ENCODE measurements at places on chromosomes 1 and 21. TPM values are rescaled to one million over a fixed set of nuclear protein-coding genes. Genes with fewer than 3 reads are reported as not detected.
A peak's percentile ranks its signal among the peaks of the same experiment; 100 is the strongest.

DNA sequence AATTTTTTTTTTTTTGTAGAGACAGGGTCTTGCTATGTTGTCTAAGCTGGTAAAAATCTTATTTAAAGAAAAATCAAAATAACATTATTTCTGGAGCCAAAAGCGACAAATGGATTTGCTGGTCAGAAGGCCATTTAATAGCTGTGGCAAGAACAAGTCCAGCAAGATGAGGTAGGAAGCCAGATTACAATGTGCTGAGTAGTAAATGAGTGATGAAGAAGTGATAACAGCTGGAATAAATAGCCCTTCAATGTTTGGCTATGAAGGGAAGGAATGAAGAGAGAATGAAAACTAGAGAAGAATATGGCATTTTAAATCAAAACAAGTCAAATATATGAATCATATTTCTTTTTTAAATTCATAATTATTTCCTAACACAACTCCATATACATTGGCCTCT lies 34.5 kb downstream of the SYDE2 start:
- DNase-seq: no peak

DNA sequence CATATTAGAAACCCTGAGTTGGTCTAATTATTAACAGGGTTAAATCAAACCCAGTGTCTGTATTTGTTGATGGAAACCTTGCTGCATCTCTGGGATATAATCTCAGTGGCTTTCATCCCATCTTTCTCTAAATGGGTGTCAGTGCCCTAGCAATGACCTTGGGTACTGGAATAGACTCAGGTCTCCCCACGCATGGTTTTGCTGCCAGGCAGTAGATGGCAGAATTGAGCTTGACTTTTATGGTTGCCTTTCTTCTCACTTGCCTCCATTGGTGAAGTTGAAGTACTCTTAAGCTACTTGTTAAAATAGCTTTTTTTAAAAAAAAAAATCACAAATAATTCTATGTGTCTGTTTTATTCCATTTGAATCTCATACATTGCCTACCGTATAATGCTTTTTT lies 81.8 kb upstream of the HMCN1 start:
- no peak for DNase-seq

GRCh38 chr1:204363335-204364114 lies 3.8 kb upstream of the PLEKHA6 start:
- DNase-seq: peak; percentile 77

GRCh38 chr1:243917863-243918565 lies 68.0 kb upstream of the AKT3 start:
- no peak for DNase-seq

Gene SAMD11
- total RNA-seq: 1.3 TPM

DNA sequence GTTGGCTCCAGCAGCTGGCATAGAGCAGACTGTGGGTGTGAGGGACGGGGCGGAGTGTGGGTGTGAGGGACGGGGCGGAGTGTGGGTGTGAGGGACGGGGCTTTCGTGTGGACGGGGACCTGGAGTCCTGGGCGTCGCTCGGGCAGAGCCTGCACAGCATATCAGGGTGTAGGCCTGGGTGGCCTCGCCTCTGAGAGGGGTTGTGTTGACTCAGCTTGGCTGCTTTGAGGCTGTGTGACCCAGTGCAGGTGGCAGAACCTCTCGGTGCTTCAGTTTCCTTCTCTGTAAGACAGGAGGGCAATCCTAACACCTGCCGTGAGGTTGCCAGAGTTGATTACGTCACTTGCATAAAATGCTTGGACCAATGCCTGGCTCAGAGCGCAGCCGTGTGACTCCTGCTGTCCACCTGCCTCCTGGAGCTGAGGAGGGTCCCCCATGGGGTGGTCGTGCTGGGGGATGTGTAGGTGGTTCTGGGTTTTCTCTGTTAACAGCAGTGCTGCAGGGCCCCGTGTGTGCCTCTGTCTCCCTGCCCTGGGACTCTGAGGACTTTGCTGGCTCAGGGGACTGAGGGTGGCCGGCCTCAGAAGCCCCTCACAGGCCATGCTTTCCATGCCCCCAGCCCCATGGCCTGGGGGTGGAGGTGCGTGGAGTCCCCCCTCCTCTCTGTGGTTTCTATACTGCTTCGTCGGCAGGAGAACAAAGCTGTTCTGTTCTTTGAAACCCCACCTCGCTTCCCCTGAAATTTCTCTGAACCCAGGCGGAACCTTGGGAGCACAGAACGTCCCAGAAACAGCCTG lies 15.4 kb downstream of the PDXK start:
- DNase-seq: no peak

DNA sequence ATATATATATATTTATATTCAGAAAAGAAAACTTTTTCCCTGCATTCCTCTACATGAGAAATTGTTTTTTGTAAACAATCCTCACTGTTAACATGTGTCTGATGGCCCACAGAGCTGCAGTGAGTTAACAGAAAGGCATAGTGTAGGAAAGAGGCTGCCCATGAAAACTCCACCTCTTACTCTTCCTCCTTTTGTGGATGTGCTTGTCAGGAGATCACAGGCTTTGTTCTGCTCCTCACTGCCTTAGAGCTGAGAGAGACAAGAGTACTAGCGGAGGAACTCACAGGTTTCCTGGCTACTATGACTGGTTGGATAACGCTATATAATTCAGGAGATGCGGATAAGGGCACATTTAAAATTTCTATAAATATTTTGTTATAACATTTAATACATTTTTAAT lies 200.6 kb downstream of the BRINP3 start:
- DNase-seq: no peak

Gene OR10Z1
- not detected for total RNA-seq

DNA sequence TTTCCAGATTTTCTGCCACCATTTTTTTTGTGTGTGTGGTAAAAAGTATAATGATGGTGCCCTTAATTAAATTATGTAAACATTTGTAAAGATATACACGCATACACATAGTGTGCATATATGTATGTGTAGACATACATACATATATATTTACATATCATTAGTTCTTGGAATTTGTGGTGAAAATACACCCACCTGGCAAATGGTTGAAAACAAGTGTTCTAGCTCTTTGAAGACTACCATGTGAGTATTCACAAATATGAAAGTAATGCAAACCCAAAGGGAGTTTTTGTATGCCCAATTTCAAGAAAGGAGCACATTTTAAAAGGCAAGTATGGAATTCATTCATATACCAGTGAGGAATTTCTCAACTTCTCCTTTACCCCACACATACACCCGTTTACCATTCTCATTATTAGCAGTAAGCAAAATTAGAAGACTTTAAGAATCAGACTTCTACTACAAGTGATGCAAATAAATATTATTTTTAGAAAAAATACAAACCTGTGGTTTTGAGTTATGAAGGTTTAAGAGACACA lies 8.0 kb downstream of the RABGAP1L start:
- DNase-seq: no peak

Gene OBSCN
- 460 TPM for total RNA-seq

DNA sequence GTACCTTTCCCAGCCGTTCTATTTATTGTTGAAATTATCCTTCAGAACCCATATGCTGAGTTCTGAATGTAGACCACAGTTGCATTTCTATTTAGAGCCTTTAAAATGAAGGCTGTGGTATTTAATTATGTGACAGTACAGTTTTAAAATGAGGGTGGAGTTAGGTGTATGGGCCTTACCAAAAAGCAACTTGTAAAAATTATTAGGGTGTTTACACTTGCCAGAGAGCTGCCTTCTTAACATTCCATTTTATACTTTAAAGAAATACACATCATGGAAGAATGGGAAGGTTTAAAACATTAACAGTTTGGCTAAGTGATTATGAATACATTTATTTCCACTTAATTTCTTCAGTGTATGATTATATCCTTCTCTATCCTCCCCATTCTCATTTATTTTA lies 75.7 kb downstream of the RASAL2 start:
- DNase-seq: no peak

- no peak for DNase-seq
Observed at GRCh38 chr1:75328691-75329090, 194.5 kb downstream of the LHX8 start.

DNA sequence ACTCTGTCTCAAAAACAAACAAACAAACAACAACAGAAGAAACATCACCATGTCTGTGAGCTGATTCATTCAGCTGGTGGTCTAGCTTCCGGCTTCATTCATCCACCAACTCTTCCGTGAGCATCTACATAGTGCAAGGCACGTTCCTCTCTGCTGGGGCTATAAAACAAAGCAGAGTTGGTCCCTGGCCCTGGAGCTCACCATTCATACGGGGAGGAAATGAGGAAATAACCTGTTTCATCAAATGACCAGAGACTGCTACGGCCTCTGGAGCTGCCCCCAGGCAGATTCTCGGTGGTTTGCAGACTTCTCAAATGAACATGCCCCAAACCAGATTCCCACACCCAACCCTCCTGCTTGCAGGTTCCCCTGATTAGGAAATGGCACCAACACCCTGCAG lies 41.0 kb upstream of the ID3 start:
- no peak for DNase-seq

Gene REN
- not detected for total RNA-seq

GRCh38 chr1:115643666-115644065 lies 1.9 kb downstream of the VANGL1 start:
- no peak for DNase-seq

DNA sequence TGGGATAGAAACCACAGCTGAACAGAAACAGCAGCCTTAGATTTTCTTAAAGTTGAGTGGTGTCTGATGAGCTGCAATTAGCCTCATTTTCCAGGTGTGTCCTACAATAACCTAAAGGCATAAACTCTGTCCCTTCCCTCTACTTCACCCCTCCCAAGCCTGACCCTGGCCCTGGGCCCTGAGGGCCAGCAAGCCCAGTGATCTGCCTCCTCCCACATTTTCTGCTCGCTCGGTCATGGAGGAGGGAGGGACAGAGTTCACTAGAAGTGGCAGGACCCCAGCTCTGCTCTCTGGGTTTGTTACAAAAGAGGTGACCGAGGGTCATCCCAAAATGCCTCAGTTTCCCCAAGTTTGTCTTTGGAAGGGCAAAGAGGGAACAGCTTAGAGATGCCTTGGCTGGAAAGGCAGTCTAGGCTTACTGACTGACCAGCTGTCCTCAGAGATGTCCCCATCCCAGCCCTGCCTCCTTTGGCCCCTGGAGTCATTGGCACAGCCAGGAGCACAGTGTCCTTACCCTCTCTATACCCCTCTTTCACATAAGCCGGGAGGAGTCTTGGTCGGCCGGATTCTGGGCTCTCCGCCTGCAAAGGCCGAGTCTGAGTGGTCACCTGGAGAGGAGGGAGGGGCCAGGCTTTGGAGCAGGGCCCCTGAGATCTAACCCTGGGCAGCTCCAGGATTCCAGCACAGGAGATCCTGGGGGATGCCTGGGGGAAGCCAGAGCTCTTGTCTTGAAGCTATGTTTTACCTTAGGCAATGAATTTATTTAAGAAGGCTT lies 172.7 kb downstream of the PTPRU start:
- no peak for DNase-seq

GRCh38 chr1:209485167-209485566 lies 98.3 kb upstream of the CAMK1G start:
- DNase-seq: peak; percentile 58

DNA sequence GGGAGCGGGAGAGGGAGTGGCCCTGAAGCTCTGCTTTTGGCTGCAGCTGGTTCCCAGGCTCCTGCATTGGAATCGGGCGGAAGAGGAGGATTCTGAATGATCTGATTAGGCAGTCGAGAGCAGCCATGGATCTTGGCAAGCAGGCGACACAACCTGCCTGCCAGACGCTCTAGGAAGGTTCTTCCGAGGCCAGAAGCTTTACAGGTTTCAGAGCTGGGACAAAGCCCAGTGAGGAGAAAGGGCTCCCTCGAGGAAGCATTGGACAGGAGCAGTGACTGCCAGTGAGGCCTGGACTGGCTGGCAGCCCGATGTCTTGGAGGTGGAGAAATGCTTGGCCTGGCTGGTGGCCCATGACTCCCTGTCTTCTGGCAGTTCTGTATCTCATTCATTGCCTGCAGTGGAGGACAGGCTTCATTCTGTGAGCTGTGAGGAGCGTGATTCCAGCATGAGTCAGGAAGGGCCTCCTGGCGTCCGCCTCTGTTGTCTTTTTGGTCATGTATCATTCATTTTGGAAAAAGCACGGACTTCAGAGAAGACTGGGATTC lies 132.7 kb upstream of the IPO9 start:
- peak; percentile 91 for DNase-seq

DNA sequence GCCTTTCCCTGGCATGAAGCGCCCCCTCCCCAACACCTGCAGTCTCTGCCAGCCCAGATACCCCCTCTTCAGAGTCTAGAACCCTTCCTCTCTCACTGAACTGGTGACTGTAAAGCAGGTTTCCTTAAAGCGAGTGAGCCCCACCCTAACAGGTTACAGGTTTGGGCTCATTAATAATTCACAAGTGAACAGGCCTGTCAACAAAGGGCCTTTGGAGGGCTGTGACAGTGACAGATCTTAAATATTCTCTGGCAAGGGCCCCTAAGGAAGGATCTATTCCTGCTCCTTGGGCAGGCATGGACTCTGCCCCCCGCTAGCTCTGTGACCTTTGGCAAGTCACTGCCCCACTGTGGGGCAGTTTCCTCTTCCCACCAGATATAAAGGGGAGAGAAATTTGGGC lies 5.6 kb upstream of the TTC39A start:
- DNase-seq: no peak

GRCh38 chr1:87327376-87328271 lies 1.1 kb upstream of the LMO4 start:
- DNase-seq: no peak

- DNase-seq: no peak
Observed at GRCh38 chr1:184634296-184634695, 120.4 kb downstream of the EDEM3 start.

GRCh38 chr1:30812076-30812475 lies 54.5 kb upstream of the LAPTM5 start:
- DNase-seq: no peak

GRCh38 chr1:205943245-205943644 lies at the start of gene SLC26A9:
Gene SLC26A9, minus strand, starts transcription at chr1:205943456. Its CDS starts 7,636 bp downstream, at chr1:205935820.
- DNase-seq: no peak

DNA sequence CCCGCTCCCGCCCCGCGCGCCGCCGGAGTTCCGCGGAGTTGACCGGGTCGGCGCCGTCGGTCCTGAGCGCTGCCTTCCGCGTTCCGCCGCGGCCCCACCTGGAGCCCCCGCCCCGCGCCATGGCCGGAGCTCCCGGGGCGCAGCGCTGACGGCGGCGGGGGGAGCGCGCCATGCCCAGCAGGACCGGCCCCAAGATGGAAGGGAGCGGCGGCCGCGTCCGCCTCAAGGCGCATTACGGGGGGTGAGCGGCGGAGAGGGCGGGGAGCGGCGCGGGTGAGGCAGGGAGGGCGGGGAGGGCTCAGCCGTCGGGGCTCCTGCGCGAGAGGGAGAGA lies 216 bp downstream of the PRKCZ start:
- no peak for DNase-seq

All from heart left ventricle (tissue), 16 donors.